Aorta (tissue), 5 donors: ENCODE measurements at places on chromosomes 4 and X. TPM values are rescaled to one million over a fixed set of nuclear protein-coding genes. Genes with fewer than 3 reads are reported as not detected.

- no peak for DNase-seq
These were observed 19.5 kb downstream of the SMPX start for GRCh38 chrX:21738210-21738949.

DNA sequence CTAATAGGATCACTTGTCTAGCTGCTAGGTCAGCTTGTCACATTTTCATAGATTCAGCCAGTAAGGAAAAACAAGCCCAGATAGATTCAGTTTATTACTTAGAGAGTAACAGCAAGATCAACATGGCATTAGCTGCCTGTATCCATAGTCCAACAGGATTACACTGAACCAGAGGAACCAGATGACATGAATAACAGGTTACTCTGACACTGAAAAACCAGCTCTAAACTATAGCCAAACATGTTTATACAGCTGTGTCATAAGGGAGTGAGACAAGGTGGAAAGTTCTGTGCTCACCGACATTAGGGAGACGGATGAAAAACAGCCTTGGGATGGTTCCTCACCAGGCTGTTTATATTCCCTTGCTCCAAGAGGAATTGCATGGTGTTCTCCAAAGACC is 102.9 kb upstream of the EOLA2 start:
- no peak for DNase-seq

The RAB33A gene
- 0.69 TPM for total RNA-seq

The ZNF518B gene
- 20.2 TPM for total RNA-seq

The H2BW2 gene
- total RNA-seq: not detected
